Hindlimb muscle (tissue), 1 donor: ENCODE measurements at places on chromosomes 7 and 10.
A peak's percentile ranks its signal among the peaks of the same experiment; 100 is the strongest.

GRCh38 chr7:102992938-102993717 lies 80.3 kb downstream of the LRRC17 start:
- peak; percentile 49 for DNase-seq

DNA sequence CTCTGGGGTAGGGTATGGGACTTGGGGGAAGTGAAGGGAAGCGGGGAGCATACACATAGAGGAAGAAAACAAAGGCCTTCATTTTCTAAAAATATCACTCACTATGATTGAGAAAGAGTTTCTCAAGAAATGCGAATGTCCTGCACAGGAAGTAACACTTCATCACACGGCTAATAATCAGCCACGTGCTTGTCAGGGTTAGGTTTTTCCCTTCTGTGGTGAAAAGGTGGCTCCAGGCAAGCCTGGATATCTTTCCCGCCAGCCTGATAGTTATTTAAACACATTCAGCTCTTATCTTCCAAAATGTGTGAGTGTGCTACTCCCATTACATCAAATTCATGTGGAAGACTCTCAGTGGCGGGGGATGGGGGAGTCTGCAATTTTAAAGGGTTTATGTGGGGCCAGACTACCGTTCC lies 166.4 kb upstream of the ADO start:
- peak; percentile 37 for DNase-seq

GRCh38 chr7:27693794-27694193 lies 31.1 kb upstream of the HIBADH start:
- DNase-seq = no peak

GRCh38 chr7:129197771-129198170 lies 9.3 kb downstream of the SMO start:
- DNase-seq = no peak

DNA sequence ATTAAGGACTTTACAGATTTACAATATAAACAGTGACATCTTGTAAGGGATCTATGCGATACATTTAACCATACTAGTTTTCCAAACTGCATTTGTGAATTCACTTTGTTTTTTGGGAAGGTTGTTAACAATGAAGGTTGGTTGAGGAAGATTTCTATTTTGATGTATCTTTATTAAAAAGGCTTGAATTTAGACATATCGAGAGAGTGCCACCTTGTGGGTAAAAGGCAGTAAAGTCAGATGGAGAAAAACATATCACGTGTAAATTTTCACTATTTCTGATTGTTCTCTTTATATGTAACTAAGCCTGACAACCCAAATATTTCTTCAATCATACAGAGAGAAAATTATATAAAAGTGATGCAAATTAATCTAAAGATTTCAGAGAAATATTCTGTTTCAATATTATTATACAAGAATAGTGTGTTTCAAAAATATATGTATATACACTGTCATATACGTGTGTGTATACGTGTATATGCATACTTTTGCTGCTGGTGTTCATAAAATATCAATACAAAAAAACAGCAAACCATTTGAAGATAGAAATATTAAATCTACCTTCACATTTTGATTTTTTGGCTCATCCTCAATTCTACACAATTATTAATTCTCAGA lies 988.6 kb downstream of the SORCS1 start:
- no peak for DNase-seq

DNA sequence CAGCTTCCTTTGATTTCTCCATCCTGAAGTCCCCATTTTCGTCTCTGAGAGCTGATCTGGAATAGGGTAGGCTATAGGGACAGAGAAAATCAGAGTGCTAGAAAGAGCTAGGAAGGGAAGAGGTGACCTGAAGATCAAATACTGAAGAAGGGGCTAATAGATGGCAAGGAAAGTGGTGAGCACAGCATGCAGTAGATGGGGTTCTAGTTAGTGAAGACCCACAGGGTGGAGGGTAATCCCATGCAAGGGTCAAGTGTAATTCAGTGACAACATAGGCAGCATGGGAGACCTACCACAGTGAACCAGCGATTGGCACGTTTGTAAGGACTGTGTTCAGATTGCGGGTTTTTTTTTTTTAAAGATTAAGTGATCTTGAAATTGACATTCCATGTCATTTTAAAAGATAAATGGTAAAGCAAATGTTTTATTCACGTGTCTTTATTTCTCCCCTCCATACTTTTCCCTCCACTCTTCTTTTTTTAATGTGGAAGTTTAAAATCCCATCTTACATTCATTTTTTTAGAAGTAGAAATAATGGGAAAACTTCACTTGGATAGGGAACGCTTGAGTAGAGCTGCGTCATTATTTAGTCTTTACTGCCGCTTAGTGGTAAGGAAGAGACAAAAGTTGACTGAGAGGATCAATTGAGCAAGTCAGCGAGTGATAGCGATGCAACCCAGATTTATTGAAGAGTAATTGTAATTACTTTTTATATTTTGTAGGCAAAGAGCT lies 21.0 kb upstream of the ABI1 start:
- DNase-seq = peak; percentile 43

DNA sequence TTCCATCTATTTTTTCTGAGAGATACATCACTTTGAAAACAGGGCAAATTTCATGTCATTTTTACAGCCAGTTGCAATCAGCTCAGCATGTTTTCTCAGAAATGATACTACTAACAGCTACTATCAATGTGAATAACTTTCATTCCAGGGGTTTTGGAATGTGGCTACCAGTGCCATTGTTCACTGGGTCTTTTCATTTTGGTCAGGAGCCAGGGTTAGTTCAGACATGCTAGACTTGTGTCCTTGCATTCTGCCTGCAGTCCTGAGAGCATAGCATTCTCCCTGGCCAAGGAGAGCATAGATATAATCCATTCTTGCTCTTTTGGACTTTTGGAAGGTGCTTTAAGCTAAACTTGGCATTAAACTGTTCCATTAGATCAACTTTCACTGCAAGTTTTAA lies 160.9 kb upstream of the NEBL start:
- no peak for DNase-seq

DNA sequence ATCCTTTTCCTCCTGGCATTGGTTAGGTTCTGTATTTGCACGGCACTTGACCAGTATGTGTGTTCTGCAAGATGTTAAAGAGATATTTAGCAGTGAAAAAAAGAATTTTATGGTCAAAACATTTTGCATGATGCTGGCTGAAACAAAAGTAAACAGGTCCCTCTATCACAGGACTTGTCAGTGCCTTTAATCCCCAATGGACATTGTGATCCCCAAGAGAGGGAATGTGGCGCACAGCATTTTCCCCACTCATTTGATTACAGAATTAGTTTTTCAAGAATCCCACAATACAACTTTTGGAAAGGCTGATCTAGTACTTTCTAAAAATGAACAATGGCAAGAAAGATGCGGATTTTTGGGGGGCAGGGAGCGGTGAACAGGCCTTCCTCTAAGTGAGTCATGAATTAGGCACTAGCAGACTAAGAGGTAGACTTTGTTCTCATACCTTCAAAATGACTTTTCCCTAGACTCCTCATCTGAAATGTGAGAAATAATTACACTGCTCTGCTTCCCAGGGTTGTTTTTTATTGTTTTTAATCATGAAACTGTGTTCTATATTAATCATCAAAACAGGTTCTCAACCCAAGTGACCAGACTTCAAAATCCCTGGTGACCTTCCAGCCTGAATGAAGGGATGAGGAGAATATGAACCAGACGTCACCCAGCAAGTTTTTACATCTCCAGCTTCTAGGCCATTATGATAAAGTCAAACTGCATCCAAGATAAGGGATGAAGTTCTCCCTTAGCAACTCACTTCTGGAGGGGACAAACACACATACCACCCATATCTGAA lies 8.6 kb downstream of the FBXW4 start:
- no peak for DNase-seq

DNA sequence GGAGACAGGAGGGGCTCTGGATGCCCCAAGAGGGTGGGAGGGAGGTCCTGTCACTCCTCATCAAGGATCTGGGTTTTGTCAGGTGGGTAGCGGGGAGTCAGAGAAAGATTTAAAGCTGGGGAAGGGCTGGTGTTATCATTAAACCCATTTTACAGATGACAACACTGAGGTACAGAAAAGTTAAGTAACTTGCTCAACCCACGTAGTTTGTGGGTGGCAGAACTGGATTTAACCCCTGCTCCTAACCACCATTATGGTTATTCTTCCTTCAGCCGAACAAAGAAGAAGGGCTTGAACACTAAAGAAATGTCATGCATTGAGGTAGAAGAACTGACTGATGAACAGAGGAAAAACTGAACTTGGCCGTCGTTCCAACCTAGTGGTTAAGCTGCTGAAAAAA lies 24.9 kb upstream of the PRKAG2 start:
- no peak for DNase-seq

DNA sequence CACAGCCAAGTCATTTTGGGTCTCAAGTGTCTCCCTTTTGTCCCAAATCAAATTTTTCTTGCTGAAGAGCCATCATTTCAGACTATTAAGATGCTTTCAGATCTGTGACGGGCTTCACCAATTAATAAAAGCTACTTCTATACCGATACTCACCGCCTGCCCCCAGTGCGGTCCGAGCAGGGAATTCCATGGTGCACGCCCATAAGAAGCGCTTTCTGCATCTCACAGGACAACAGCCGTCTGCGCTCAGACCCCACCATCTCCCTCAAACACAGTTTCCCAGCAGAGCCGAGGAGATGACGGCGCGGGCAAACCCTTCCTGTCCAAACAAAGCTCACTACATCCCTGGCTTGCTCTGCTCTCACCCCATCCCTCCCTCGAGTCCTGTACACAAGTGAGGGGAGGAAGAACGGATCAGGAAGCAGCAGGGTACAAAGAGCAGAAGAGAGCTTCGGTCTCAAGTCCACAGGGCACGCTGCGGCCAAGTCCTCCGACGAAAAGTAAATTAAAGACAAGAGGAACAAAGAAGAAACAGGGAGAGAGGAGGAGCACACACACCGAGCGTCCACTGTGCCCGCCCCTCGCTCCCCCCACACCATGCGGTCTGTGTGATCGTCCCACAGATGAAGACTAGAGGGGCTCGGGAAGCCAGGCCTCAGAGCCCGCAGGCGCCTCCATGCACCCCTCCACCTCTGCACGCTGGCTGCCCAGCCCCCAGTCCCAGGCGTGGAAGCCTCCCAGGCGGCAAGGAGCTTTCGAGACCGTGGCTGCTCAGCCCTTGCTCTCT lies 121.9 kb downstream of the MAD1L1 start:
- no peak for DNase-seq

DNA sequence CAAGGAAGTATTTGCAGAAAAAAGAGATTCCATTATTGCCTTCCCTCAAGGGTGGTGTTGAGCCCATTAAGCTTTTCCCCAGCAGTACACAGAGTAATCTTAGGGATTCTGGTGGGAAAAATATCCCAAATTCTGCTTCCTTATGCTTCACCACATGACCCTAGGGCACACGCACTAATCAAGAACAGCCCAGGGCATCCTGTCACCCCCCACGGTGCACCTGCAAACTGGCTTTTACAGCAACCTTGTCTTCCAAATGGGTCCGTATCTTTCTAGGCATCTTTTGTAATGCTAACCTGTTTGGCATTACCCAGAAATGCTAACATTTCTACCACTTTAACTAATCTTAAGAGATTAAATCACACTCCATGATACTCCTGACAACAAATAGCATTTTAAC lies 926 bp upstream of the C7orf33 start:
- no peak for DNase-seq
